ENCODE measurements at places on chromosomes 1 and 21.

DNA sequence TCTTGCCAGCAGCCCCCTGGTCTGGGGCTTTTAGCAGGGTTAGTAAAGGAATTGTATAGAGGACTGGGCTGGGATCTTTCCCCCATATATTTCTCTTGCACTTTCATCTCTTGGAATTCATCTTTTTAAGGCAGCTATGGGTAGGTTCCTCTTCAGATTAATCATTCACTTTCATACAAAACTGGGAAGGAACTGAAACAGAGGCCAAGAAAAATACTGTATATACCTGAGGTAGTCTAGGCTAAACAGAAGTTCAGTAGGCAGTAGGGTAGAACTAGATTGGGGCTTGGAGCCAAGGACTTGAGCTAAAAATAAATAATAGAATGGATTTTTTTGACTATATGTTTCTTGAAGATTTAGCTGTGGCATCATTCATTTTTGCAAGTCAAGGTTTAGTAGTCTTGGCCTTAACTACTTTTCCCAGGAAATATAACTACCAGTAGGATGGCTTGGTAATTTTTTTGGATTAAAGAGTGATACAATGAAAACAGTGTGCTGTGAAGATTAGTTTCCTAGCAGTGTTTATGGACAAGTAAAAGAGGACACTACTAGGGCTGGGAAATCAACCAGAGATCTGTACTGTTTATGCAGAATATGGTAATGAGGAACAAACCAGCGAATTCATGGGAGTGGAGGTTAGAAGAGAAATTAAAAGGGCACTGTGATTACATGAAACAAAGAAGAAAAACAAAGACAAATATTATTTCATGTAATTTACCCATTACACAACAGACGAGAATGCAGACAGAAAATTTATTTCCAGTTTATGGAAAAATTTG is 50.9 kb upstream of the PTGS2 start:
- H3K27ac ChIP-seq, result no peak overlapping the region
- no peak for DNase-seq
- no peaks in the 10 kb centered on the region for H3K27me3 ChIP-seq
- no peaks in the 10 kb centered on the region for H3K4me1 ChIP-seq

- no peaks in the 10 kb centered on the region for H3K36me3 ChIP-seq
- H3K27me3 ChIP-seq, result peaks cover 4% of the 10 kb centered on the region
- H3K27ac ChIP-seq, result no peak overlapping the region
- H3K4me3 ChIP-seq, result no peak overlapping the region
- DNase-seq, result no peak
Measured at GRCh38 chr1:89436856-89437255, 73.0 kb downstream of the GBP6 start.

DNA sequence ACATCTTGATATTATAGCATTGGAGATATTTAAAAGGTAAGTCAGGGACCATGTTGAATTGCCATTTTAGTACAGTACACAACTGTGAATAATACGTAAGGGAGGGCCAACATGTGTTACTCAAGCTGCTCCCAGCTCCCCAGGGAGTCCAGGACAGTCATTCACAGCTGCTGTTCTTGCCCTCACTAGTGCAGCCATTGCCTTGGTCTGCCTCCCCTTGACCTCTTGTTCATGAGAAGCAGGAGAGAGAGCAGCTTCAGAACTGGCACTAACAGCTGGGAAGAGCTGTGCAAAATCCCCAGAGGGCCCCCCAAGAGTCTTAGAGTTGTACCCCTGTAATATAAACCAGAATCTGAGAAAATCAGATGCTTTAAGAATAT is 16.4 kb downstream of the TCEANC2 start:
- H3K4me3 ChIP-seq, result no peak overlapping the region
- H3K27me3 ChIP-seq, result no peaks in the 10 kb centered on the region
- H3K36me3 ChIP-seq, result peaks cover 5% of the 10 kb centered on the region
- H3K4me1 ChIP-seq, result no peaks in the 10 kb centered on the region
- no peak for DNase-seq
- H3K27ac ChIP-seq, result no peak overlapping the region

DNA sequence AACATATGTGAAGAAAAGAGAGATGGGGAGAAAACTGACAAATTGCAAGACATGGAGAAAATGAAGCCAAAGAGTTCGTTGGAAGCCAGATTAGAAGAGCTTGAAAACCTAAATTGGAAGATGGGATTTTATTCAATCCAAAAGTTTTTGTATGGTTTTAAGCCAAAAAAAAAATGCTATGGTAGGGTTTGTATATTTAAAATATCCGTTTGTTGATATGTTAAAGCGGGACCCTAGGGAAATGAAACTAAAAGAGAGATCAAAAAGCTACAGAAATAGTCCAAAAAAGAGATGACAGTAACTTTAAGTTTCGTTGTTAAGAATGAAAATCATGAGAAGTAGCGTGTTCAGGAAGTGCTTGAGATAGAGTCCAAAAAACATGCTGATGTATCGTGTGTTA is 617.7 kb upstream of the ADGRL2 start:
- H3K4me3 ChIP-seq, result no peak overlapping the region
- no peak overlapping the region for H3K27ac ChIP-seq
- no peak for DNase-seq
- no peaks in the 10 kb centered on the region for H3K27me3 ChIP-seq
- H3K4me1 ChIP-seq, result no peaks in the 10 kb centered on the region

- no peak for DNase-seq
- no peaks in the 10 kb centered on the region for H3K36me3 ChIP-seq
- H3K27me3 ChIP-seq, result no peaks in the 10 kb centered on the region
- H3K4me1 ChIP-seq, result peaks cover 68% of the 10 kb centered on the region
- H3K27ac ChIP-seq, result no peak overlapping the region
Measured at GRCh38 chr1:21338573-21339355, 48.5 kb upstream of the ECE1 start.

GRCh38 chr1:109917768-109918606 is 7.3 kb downstream of the CSF1 start:
- no peak overlapping the region for H3K27ac ChIP-seq
- no peaks in the 10 kb centered on the region for H3K4me1 ChIP-seq
- H3K27me3 ChIP-seq, result no peaks in the 10 kb centered on the region

DNA sequence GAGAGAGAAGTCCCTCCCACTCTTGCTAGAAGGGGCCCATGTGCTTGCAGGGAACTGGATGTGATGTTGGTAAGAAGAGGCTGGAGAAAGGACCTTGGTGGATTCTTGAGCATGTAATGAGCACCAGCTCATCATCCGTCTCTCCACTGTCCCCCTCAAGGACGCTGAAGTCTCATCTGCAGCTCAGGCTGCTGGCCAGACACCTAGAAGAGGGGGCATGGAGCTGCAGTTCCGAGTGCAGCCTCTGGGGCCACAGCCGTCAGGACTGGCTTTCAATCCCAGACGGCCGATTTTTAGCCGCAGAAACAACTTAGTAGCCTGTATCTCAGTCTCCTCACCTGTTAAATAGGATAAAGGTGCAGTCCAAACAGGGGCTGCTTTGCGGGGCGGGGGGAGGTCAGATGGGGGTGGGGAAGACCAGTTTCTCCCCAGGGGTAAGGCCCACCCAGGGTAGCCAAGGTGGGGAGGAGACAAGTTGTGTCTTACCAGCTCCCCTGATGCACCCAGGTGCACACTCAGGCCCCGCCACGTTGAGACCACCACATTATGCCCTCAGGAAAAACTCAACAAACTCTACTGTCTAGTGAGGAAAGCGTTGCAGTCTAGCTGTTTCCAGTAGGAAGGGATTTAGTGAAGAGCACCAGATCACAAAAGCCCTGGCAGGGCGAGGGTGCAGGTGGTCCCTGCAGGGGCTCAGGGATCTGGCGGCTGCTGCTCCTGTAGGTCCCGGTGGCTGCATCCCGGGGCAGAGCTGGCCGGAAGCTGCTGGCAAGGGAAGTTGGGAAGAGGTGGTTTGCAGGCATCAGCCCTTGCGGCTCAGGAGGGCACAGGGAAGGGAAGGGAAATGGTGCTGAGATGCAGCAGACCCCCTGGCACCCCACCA is 29.5 kb downstream of the LDLRAP1 start:
- no peaks in the 10 kb centered on the region for H3K27me3 ChIP-seq
- peaks cover 19% of the 10 kb centered on the region for H3K4me1 ChIP-seq
- no peaks in the 10 kb centered on the region for H3K36me3 ChIP-seq
- no peak overlapping the region for H3K4me3 ChIP-seq

- no peaks in the 10 kb centered on the region for H3K4me1 ChIP-seq
- H3K4me3 ChIP-seq, result no peak overlapping the region
- no peaks in the 10 kb centered on the region for H3K27me3 ChIP-seq
- no peak overlapping the region for H3K27ac ChIP-seq
Measured at GRCh38 chr1:170910273-170910672, 25.1 kb upstream of the MROH9 start.

DNA sequence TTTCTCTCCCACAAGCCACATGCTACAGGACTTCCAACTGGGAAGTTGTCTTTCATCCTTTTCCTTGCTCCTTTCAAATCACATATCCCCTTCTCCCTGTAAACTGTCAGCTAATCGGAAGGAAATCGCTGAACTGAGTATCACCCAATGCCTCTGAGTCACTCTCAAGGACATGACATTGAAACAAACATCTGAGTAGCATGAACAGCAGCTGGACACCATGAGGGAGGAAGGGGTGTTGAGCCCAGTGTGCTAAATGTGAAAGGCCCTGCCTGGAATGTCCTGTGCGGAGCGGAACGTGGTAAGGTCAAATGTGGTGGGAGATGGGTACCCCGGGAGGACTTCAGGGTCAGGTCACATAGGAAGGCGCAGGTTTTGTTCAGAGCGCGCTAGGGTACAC is at the start of gene OR2AJ1:
Gene OR2AJ1, plus strand, starts transcription at position 22 of the 400 bp plus-strand sequence. CDS start 8,880 bp downstream, outside the sequence.
- no peak for DNase-seq
- no peaks in the 10 kb centered on the region for H3K36me3 ChIP-seq
- H3K4me3 ChIP-seq, result no peak within 1 kb of the TSS
- H3K4me1 ChIP-seq, result no peaks in the 10 kb centered on the region

DNA sequence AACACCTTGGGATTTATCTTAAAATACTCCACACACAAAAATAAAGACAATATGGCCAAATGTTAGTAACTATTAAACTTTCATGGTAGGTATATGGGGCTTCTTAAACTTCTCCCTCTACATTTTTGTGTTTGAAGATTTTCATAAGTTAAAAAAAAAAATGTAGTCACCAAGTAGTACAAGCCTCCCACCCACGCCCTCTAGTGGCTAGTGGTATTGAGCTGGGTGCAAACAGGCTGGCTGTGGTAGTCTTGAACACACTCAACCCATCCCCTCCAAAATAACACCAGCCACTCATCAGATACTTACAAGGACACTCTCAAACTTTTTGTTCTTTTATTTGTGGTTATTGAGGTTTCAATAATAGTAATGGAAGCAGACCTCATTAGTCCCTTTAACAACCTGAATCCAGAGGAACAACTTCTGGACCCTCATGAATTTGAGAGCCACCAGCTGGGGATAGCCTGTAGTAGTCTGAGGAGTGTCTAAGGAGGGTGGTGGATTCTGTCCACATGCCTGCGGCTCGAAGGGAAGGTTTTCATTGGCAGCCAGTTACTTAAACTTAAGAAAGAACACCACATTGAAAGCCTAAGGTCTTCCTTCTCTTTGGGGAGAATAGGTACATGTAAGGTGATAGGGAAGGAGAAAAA is 15.6 kb downstream of the RD3 start:
- DNase-seq, result peak; percentile 53
- no peaks in the 10 kb centered on the region for H3K27me3 ChIP-seq
- H3K27ac ChIP-seq, result no peak overlapping the region
- H3K4me1 ChIP-seq, result no peaks in the 10 kb centered on the region
- no peaks in the 10 kb centered on the region for H3K36me3 ChIP-seq
- no peak overlapping the region for H3K4me3 ChIP-seq

DNA sequence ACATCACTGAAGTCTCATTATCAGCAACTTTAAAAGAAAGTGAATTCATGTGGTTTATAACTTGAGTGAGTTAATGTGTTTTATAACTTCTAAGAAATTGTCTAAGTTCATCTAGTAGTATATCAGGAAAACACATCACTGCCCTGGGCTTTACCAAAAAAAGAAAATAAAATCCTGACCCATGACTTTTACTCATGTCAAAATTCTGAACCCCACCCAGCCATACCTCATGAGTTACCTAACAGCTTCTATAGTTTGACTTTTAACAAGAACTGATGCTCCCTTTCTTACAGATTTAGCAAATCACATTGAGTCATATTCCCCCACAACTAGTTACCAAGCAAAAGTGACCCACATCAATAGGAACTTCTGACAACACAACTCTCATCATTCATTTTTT is 57.4 kb downstream of the ESRRG start:
- no peaks in the 10 kb centered on the region for H3K27me3 ChIP-seq
- no peak for DNase-seq
- H3K36me3 ChIP-seq, result no peaks in the 10 kb centered on the region
- no peak overlapping the region for H3K27ac ChIP-seq

DNA sequence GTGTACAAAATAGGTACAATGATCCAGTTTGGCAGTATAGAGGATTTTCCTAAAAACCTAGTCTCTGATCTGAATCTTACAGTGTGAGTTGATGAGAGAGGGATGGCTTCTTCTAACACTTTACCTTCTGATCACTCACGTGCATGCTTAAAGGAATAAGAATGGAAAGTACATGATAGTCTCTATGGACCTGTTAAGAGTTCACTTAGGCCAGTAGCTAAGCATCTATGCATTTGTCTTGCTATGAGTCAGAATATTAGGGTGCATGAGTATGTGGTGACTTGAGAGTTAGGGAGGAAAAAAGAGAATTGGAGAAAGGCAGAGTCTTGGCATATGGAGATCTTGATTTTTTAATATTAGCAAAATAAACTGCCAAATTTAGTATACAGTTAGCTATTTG is 206.3 kb downstream of the COL11A1 start:
- DNase-seq, result no peak
- no peaks in the 10 kb centered on the region for H3K27me3 ChIP-seq
- no peak overlapping the region for H3K27ac ChIP-seq
- H3K4me3 ChIP-seq, result no peak overlapping the region

- no peaks in the 10 kb centered on the region for H3K27me3 ChIP-seq
- no peaks in the 10 kb centered on the region for H3K4me1 ChIP-seq
- H3K36me3 ChIP-seq, result no peaks in the 10 kb centered on the region
- DNase-seq, result no peak
- H3K4me3 ChIP-seq, result no peak overlapping the region
- H3K27ac ChIP-seq, result no peak overlapping the region
Measured at GRCh38 chr1:158053276-158053675, 59.8 kb downstream of the KIRREL1 start.

DNA sequence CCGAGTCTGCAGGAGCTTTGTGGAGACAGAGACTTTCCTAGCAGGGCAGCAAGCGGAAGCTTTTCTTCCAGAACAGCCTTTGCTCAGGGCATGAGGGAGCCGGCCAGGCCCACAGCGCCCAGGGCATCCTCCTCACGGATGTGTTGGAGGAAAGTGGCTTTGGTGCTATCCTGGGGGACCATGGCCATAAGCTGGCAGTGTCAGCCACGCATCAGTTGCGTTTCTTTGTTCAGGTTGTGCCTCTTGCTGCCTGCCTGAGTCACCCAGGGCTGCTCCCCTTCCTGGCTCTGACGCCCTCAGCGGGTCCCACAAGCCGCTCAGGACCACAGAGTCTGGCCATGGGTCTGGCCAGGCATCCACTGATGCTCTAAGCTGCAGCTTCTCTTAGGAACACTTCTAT is 39.6 kb upstream of the PRSS38 start:
- H3K4me3 ChIP-seq, result no peak overlapping the region
- H3K27ac ChIP-seq, result no peak overlapping the region
- H3K4me1 ChIP-seq, result peaks cover 39% of the 10 kb centered on the region
- peaks cover 3% of the 10 kb centered on the region for H3K36me3 ChIP-seq

Data from natural killer cell (primary cell).